ENCODE measurements at places on chromosomes 12 and 14. TPM values are rescaled to one million over a fixed set of nuclear protein-coding genes. Genes with fewer than 3 reads are reported as not detected.
A peak's percentile ranks its signal among the peaks of the same experiment; 100 is the strongest.

The P3H3 gene
- 51.0 TPM for polyA plus RNA-seq

The MYL2 gene
- 6.5 TPM for polyA plus RNA-seq

The GLI1 gene
- 7.2 TPM for polyA plus RNA-seq

The P2RX7 gene
- 2.0 TPM for polyA plus RNA-seq

- H3K36me3 ChIP-seq = no peaks in the 10 kb centered on the region
- H3K4me3 ChIP-seq = no peak overlapping the region
- no peak for DNase-seq
- no peaks in the 10 kb centered on the region for H3K27me3 ChIP-seq
Observed at GRCh38 chr14:90518941-90519256, 122.1 kb downstream of the CALM1 start.

DNA sequence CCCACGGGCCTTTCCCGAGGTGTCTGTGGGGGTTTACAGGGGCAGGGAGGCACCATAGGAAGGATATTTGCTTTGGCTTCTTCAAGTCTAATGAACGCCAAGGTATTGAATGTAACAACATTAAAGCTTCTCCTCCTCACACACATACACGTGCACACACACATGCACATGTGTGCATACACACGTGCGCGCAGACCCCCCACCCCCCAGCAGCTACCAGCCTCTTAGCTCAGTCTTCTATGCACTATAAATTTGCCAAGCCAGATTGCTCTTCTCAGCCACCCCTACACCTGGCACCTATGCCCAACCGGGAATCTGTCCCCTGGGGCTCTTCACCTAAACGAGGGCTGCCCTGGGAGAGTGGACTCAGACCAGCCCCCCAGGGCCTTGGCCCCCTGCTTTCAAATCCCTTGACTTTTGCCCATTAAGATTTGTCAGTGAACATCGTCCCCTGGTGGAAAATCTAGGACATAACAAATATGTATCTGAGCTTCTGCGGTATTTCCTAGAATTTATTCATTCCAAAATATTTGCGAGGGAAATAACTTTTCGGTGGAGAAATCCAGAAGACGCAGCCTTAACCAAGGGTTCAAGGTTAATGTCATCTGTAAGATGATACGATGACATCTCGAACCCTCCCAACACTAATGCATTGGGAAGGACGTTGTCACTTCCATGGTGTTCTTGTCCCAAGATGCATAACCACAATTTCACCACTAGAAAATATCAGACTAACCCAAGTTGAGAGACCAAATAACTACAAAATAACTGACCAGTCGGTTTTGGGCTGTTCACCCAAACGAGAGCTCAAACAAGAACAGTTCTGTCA lies 330.4 kb downstream of the MED13L start:
- H3K27ac ChIP-seq = no peak overlapping the region
- H3K4me3 ChIP-seq = no peak overlapping the region
- H3K36me3 ChIP-seq = no peaks in the 10 kb centered on the region
- no peak for DNase-seq
- no peaks in the 10 kb centered on the region for H3K4me1 ChIP-seq
- no peaks in the 10 kb centered on the region for H3K27me3 ChIP-seq

DNA sequence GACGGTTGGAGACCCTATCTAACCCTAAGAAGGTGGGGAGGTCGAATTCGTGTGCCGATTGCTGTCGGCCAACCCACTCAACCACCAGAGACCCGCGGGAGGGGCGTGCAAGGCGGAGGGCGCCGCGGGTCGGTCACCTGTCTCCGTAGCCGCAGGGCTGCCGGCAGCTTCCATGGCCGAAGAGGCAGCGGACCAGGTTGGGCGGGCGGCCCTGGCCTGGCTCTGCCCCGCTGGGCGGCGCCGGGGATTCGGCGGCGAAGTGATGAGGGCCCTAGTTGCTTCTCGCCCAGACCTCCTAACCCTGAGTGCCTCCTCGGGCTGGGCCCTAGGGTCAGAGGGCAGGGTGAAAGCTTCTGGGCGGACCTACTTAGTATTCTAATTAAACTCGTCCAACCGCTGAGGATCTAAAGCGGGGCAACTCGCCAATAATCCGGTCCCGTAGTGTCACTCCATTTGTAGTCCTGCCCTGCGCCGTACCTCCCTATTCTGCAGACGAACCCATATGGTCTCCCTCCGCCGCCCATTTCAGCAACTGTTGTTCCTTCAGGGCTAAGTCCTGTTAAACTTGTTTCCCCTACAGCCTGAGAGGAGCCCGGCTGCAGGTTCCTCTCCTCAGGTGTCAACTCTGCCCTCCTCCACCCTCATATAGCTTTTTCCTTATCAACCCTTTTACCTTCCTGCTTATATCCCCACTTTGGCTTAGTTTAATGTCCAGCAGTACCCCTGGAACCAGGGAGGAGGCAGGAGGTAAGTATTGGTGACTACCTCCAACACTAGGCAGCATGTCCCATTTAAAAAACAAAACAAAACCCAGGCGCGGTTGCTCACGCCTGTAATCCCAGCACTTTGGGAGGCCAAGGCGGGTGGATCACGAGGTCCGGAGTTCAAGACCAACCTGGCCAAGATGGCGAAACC lies at the start of gene PYM1:
PYM1 (minus strand) TSS at position 307 of the 915 bp plus-strand sequence; CDS start at position 174, 133 bp downstream.
- H3K36me3 ChIP-seq = no peaks in the 10 kb centered on the region
- DNase-seq = peak; percentile 92
- H3K27me3 ChIP-seq = no peaks in the 10 kb centered on the region
- peak within 1 kb of the TSS; percentile 96 for H3K4me3 ChIP-seq

DNA sequence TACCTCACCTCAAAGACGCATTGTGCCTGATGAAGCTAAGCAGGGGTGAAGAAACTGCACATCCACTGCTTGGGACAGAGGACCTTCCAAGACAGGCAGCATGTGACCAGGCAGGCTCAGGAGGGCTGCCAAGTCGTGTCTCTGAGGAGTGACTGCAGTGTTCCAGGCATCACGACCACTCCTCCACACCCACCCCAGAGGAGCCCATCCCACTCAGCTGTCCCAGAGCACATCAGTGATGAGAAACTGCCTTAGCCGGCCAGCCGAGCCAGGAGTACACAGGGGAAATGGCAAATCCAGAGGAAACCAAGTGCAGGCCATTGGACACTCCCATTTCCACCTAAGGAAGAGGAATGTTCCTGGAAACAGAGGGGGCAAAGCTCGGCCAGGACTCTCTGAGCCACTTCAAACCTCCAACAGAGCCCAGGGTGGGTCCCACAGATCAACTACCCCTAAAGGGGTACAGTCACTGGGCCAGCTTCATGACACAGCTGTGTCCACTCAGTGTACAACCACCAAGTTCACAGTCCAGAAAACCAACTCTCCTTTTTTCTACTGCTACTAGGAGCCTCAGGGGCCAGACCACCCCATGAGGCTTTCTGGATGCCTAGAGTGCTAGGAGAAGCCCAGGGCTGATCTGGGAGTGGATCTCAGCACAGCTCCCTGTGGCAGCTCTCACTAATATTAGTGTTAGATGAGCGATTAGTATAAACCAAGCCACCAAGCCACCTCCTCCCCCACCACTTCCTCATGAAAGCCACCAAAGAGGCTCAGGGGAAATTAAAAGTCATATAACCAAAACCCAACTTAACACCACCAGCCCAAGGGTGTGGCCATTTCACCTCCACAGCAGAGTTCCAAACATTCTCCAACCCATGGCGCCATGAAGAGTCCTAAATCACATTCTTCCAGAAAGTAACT lies 15.4 kb downstream of the PXN start:
- no peak overlapping the region for H3K27ac ChIP-seq
- peaks cover 82% of the 10 kb centered on the region for H3K4me1 ChIP-seq
- DNase-seq = peak; percentile 69
- no peak overlapping the region for H3K4me3 ChIP-seq
- peaks cover 2% of the 10 kb centered on the region for H3K36me3 ChIP-seq

DNA sequence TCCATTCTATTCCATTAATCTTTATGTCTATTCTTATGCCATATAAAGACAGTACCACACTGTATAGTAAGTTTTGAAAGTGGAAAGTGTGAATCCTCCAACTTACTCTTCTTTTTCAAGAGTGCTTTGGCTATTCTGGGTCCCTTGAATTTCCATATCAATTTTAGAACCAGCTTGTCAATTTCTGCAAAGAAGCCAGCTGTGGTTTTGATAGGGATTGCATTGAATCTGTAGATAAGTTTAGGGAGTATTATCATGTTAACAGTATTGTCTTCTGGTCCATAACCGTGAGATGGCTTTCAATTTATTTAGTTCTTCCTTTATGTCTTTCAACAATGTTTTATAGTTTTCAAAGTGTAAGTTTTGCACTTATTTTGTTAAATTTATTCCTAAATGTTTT lies 34.2 kb upstream of the GCH1 start:
- H3K36me3 ChIP-seq = no peaks in the 10 kb centered on the region
- no peak overlapping the region for H3K27ac ChIP-seq
- H3K4me1 ChIP-seq = no peaks in the 10 kb centered on the region
- DNase-seq = no peak
- no peaks in the 10 kb centered on the region for H3K27me3 ChIP-seq

DNA sequence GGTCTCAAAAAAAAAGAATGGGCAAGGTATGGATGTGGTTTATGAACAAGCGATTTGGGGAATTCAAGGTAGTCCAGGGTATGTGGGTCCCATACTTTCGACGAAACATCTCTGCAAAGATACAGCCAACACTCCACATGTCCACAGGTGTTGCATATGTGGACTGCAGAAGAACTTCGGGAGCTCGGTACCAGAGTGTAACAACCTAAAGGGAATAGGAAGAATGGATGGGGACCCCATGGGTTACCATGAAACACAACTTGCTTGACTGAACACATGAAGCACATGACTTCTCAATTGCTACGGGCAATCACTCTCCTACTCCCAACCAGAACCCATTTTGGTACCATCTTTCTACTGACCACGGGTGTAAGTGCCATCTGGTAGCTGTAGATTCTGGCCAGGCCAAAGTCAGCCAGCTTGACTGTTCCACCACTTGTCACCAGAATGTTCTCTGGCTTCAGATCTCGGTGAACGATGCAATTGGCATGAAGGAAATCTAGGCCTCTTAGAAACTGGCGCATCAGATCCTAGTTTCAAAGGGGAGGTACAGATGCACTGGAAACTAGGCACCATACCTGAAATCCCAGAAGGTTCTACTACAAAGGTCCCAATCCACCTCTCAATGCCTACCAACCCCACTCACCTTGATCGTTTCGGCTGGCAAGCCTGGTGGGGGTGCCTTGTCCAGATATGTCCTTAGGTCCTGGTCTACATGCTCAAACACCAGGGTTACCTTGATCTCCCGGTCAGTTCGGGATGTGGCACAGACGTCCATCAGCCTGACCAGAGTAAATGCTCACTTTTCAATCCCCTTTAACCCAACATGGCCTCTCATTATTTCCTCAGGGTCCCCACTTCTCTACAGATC lies 1.3 kb downstream of the CDK4 start:
- H3K27me3 ChIP-seq = no peaks in the 10 kb centered on the region
- no peak for DNase-seq
- no peak overlapping the region for H3K4me3 ChIP-seq
- H3K36me3 ChIP-seq = peaks cover 45% of the 10 kb centered on the region
- peak overlapping the region; percentile 98 for H3K27ac ChIP-seq

All from adrenal gland (tissue), 19 donors.